ENCODE measurements at places on chromosomes 3 and 15.

GRCh38 chr3:62601238-62602070 lies 228.1 kb upstream of the FEZF2 start:
- DNase-seq, result peak; percentile 67

DNA sequence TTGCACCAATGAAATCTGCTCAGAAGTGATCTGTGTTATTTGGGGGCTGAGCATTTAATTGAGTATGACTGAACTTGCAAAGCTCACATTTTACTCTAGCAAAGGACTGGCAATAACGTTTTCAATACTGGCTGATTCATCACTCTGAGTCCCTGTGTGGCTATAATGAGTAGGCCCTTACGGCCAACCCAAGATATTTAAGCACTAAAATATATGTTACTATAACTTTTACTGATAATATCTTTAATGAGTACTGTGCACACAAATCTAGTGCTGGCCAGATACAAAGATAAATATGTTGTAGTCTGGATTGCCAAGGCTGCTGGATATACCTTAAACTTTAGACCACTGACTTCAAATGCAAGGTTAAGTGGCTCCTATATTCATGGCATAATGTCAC lies 436.4 kb upstream of the KCNMB2 start:
- DNase-seq, result no peak

- no peak for DNase-seq
Observed at GRCh38 chr3:46889381-46890110, 12.0 kb downstream of the PTH1R start.

GRCh38 chr15:72139667-72140066 lies 21.5 kb downstream of the SENP8 start:
- DNase-seq, result no peak

GRCh38 chr15:44545913-44546802 lies 9.2 kb downstream of the EIF3J start:
- DNase-seq, result no peak

DNA sequence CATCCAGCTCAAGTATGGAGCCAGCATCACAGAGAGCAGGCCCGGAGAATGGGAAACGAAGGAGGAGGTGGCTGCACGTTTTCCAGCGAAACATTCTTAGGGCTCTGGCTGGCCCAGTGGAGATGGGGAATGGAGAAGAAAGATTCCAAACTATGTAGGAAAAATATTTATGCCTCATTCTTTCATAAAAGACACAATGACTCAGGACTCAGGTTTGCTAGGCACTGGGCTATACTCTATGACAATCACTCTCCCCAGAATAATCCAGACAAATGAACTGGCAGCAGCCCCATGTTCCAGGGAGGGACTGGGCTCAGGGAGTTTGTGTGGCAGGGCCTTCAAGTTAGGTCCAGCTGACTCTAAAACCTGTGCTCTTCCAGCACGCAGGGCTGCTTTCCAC lies 110.8 kb upstream of the RAD18 start:
- DNase-seq, result peak; percentile 72

DNA sequence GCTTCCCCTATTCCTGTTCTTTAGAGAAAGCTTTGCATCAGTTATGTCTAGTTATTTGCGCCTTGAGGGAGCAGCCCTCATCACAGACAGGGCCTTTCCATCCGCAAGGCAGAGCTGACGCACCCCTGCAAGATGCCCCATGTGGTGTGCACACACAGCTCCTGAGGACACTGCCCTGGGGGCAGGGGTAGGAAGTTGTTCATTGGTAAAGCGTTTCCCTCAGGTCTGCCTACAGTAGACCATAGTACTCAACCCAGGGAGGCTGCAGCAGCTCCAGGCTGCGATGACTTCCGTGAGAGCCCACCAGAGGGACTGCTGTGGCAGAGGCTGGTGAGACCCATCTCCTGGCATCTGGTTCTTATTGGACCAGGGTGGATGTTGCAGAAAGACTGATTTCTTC lies 55.1 kb upstream of the PLXNA1 start:
- no peak for DNase-seq

DNA sequence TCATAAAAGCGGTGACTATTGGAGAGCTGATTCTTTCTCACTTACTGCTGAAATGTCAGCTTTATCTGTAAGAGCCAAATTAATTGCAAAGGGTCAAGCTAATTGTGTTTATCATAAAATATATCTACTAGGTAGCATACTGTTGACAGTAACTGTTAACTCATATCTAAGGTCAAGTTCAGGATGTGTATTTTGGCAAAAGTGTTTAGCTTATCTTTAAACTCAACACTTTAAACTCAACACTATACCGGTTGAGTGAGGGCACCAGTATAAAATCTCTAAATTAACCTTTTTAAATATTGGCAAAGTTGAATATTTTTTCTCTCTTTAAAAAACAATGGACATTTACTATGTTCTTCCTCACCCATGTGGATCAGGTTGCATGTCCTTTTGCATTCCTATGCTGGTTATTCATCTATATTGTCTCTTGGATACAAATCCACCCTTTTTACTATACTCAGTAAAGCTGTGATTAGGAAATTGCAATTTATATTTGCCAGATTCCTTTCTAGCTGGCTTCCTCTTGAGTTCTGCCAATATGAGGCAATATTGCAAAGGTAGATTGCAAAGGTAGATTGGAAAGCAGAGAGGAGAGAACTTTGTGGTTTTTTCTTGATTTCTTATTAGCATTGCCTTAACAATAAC lies 344.6 kb upstream of the DCBLD2 start:
- no peak for DNase-seq

DNA sequence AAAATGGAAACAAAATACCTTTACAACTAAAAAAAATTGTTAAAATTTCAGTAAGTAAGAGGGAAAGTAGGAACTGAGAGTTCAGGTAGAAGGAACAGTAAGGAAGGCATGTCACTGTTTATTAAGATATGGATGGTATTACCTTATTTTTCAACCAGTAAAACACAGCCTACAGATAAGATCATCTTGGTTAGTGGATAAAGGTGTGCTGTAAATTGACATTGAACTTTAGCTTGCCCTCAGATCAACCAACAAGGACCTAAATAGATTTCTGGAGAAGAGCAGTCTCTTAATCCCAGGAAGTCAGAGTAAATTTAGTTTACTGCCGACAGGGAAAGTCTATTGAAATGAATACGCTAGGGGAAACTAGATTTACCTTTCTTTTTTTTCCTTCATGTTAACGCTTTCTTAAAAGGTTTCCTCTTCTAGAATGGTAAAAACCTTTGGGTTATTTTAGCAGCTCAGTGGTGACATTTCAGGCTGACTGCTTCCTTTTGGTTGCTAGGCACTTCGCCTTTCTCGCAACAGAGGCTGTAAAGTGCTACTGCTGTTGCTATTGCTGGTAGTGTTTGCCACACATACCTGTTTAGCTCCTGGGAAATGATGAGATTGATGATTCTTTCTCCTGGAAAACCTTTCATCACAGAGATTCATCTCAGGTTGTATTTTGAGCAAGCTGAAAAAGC lies 12.9 kb downstream of the DZIP3 start:
- no peak for DNase-seq

DNA sequence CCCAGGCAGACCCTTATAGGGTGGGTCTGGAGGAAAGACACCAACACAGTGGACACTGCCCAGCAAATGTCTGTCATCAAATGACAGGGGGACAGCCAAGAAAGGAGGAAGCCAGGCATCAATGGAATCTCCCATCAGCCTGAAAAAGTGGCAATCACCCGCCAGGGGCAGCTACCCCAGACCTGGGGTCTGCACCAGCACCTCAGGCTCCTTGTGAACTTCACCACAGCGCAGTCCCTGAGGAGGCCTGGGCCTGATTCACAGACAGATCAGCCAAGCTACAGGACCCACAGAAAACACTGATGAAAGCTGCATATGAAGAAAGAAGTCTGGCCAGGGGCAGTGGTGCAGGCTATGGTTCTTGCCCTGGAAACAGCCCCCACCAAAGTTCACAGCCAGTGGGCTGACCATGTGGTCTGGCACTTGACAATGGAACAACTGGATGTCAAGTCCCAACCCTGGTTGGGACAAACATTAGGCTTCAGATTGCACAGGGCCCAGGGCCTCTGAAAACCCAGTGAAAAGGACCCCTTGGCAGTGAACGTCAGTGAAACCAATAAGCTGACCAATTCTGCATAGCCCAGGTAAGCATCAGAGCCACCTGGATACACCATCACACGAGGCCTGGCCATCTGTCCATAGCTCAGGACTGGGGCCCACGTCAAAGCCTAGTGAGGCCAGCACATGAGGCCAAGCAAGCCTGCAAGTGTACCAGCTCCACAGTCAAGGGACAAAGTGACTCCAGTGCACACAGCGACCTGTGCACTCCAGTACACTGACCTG lies 29.1 kb downstream of the ALS2CL start:
- no peak for DNase-seq

DNA sequence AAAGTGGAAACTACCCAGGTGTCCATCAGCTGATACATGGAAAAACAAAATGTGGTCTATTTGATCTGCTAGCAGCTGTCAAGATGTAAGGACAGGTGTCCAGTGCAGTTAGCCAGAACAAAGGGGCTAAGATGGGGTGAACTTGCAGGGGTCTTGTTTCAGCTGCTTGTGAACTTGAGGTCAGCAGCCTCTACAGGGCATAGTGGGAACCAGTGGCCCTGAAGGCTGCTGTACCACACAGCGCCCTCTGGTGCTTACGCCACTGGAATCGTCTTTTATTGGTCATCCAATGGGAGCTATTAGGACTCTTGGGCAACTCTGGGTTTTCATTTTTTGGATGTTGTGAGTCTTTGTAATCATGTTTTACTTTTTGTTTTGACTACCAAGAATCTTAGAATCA lies 62.2 kb upstream of the CTSH start:
- DNase-seq, result no peak

DNA sequence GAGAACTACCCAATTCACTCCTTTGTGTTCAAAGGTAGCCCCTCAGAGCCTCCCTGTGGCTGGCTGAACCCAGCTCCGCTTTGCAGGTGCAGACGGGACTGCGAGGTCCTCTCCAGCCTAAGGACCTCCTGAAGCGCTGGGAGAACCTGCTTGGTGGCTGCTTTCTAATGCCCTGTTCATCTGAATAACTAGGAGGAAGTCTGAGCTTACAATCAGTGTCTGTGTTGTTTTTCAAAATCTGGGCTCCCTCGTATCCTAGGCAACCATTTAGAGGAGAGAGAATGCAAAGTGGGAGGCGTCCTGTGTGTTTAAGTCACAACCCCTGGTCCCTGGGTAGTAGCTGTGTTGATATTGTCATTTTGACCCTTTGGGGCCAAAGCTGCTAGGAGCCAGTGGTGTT lies 99.9 kb downstream of the GABRG3 start:
- no peak for DNase-seq

- no peak for DNase-seq
Observed at GRCh38 chr3:141052201-141053069, 1.3 kb downstream of the SPSB4 start.

DNA sequence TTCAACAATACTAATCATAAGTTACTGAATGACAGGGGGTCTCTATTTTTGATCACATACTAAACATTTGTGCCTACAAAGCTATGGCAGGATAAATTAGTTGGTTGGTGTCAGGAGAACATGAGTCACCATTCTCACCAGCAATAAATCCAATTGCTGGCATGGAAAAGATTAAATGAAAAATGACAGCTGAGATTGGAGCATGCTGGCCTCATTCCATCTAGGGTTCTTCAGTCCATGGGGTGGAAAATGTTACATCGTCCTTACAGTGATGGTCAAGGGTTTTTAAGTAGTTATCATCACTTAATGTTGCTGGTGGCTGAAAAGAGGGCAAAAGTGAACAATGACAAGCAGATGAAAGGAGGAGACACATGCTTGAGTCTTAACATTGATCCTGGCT lies 180.1 kb upstream of the BCL6 start:
- no peak for DNase-seq

DNA sequence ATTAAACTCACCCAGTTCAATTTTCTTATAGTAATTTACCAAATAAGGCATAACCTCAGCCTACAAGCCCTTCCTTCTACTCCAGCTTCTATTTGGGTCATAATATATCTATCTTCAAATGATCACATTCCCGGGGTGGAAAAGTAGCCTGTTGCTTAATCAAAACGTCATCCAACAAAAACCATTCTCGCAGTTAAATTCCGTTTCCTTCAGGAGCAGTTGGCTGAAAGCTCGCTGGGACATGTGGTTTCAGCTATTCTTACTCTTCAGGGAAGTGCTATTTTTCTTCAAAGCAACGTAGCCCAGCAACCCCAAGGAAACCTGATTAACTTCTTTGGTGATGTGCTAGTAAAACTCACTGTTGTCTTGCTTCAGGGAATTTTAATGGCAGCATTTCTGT lies 59.6 kb downstream of the MAGI1 start:
- peak; percentile 58 for DNase-seq

DNA sequence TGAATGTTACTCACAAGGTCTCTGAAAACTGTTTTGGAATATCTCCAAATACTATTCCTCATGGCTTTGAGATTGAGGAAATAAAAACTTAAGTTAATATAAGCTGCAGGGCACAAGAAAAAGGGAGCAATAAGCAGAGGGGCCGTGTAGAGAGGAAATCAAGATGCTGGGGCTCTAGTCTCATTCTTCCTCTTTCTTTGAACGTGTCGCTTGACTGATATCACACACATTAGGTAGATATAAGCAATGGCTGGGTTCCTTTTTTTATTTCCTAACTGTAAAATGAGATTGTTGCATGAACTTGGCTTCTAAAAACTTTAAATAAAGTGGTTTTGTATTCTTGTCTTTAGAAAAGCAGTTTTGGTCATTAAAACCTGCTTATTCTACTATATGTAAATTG lies 326.7 kb upstream of the ROPN1 start:
- DNase-seq, result no peak

DNA sequence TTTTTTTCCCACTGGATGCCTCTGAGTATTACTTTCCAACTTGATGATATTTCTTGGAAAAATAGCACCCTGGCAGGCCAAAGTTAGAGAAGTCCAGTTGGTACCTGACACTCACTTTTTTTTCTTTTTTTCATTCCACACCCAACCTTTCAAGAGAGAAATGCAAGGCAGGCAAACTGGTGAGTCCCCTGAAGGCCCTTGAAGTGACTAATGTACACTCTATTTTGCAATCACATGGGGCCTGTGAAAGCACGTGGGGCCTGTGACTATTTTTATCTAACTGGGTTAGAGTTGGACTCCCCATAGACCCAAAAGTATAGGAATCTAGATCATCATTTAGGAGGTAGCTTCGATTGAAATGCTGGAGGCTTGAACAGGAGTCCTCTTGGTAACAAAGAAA lies 316.7 kb downstream of the CHL1 start:
- DNase-seq, result no peak

DNA sequence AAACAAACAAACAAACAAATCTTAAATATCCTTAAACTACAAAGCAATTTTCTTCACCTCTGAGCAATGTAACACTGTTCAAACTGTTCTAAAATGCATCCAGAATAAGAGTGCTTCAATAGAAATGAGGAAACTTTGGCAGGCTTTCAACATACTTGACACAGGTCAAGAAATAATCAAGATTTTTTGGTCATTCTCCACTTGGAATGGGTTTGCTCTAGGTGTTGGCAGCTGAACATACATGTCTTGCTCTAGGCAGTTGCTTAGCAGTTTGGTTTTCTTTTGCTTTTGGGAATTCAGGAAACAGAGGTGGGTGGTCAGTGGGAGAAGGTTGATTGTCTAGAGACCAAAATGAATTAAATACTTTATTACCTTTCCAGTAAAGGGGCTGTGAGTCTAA lies 1.4 kb upstream of the LRRC3B start:
- DNase-seq, result no peak

Measured in HS-27A (cell line).